ENCODE measurements at places on chromosomes 2 and 18.

DNA sequence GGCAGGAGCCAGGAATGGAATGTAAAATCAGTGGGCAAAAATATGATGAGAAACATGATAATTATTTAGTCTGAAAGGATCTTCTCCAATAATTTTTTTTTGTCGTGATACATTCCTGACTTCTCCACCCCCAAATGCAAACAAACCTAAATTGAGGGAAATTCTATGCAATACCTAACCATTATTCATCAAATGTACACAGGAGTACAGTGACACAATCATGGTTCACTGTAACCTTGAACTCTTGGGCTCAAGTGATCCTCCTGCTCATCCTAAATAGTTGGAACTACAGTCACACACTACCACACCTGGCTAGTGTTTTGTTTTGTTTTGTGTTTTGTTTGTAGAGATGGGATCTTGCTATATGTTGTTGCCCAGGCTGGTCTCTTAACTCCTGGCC lies 46.5 kb downstream of the RAB10 start:
- DNase-seq, result no peak

DNA sequence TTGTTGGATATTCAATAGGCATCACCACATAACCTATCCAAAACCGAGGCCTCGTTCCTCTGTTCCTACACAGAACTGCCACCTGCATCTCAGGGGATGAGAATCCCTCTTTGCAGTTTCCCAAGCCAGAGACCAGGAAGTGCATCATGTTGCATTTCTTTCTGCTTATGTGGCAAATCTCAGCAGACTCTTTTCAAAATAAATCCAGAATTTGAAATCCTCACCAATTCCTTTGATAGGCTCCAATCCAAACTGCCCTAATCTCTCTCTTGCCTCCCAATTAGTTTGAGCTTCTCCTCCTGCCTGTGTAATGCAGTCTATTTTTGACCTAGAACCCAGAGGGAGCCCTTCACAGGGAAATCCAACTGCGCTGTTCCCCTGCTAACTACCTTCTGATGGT lies 215.5 kb downstream of the RNF144A start:
- DNase-seq, result no peak

GRCh38 chr18:22200611-22201225 lies 31.3 kb downstream of the GATA6 start:
- DNase-seq, result no peak

GRCh38 chr2:84278386-84278785 lies 180.7 kb downstream of the SUCLG1 start:
- DNase-seq, result no peak

DNA sequence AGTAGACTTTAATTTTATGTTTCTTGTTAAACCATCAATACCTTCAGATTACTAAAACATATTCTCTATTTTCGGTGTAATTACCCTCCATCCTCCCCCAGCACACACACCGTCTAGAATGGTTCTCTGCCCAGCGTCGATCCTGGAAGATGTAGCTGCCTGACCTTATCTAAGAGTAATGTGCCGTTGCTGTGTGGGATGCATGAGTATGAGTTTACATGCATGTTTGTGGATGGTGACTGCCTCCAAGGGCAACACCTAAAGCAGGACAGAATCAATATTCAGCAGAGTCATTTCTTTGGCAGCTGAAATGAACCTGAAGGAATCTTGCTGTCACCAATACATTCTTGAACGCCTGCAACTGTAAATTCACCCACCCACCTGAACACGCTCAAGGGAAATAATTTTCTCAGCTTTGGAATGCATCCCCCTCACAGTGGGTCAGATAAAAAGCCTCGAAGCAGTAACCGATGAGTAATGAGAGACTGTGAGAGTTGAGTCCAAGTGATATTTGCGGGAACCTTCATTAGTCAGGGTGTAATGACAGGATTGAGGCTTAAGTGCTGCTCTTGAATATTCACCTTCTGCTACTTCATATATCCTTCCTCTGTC lies 155.8 kb upstream of the RND3 start:
- DNase-seq, result no peak

DNA sequence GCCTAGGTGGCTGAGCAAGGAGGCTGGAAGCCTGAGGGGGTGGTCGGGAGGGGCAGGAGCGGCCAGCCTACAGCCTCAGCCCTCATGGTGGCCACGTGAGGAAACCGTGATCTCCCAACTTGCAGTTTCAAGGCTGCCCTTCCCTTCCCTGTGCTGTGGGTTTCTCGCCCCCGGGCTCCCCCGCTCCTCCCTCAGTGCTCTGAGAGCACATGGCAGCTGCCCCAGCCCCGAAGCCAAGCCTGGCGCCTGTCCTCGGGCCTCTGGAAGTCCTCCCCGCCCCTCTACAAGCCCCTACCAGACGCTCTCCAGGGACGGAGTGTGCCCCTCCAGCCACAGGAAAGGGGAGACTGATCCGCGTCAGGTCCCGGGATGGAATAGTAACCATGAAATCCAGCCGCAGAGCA lies 586 bp upstream of the ANKRD23 start:
- no peak for DNase-seq

DNA sequence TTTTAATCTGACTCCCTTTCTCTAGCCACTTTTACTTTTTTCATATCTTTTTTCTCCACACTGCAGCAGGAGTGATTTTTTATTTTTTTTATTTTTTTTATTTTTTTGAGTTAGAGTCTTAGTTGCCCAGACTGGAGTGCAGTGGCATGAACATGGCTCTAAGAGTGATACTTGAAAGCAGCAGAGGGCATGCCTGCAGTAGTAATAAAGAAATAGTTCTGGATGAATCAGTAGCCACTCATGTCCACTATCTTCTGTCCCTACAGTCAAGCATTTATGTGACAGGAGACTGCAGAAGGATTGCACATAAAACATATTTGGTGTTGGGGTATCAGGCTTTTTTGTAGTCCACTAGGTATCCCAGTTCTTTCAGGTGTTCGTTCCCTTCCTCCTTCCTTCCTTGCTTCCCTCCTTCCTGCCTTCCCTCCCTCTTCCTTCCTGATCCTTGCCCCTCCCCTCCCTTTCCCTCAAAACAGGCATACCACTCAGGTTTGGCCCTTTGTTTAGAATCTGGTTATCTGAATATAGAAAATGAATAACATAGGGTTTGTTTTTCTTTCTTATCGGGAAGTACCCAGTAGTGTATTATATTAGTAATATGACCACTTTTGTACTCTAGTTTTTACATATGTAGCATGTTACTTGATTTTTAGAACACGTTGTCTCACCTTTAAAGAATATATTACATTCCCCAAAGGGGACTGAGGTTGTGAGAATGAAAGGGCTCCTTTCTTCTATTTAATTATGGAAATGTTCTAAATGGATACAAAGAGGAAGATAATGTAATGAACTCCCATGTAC lies 23.5 kb downstream of the MIB1 start:
- DNase-seq, result no peak

Data from erythroblast (primary cell).